ENCODE measurements at places on chromosomes 4 and X.

GRCh38 chr4:54661169-54661568 is 3.4 kb downstream of the KIT start:
- no peak for DNase-seq

DNA sequence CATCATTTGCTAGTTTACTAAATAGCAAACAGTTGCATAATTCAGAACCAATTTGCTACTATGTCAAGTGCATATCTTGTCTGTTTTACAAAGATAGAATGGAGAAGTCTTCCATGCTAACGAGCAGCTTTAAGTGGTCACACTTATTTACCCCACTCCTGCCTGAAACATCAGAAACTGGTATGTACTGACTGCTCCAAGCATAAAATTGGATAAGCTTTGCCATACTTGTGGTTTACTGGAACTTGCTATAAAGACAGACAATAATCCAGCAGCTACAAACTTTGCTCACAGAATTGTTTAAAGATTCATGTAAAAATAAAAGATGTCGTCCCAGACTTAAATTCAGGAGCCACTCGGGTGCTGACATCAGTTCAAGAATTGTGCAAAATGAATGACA is 13.3 kb upstream of the CDKL2 start:
- no peak for DNase-seq

GRCh38 chr4:15971068-15971801 is 8.3 kb upstream of the FGFBP2 start:
- DNase-seq = no peak

DNA sequence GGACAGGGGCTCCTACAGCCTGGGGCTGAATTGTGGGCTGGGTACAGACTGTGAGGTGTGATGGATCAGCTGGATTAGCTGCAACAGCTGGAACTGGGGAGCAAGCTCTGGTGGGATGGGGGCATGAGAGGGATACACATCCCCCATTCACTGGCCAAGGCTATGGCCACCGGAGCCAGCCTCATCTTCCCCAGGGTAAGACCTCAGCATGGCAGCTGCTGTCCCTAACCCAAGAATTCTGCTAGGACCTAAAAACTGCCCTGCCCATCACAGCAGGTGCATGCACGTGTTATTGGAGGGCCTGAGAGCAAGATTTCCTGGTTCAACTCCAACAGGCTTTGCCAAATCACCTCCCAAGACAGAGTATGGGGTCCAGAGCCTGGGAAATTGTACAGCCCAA is 258.6 kb upstream of the AGTR2 start:
- no peak for DNase-seq

- no peak for DNase-seq
These were observed 7.0 kb downstream of the APBB2 start for GRCh38 chr4:41207291-41207831.

GRCh38 chrX:39905538-39905891 is 192.2 kb downstream of the BCOR start:
- no peak for DNase-seq

- no peak for DNase-seq
These were observed 179.0 kb downstream of the DHX15 start for GRCh38 chr4:24405341-24405740.

GRCh38 chr4:81639248-81639647 is 167.5 kb upstream of the RASGEF1B start:
- no peak for DNase-seq

GRCh38 chr4:80875642-80876041 is 154.9 kb upstream of the BMP3 start:
- DNase-seq = no peak

GRCh38 chr4:3873408-3874027 is 107.3 kb downstream of the ADRA2C start:
- DNase-seq = no peak

- peak; percentile 70 for DNase-seq
These were observed 506.9 kb upstream of the PCDH10 start for GRCh38 chr4:132642016-132642817.

DNA sequence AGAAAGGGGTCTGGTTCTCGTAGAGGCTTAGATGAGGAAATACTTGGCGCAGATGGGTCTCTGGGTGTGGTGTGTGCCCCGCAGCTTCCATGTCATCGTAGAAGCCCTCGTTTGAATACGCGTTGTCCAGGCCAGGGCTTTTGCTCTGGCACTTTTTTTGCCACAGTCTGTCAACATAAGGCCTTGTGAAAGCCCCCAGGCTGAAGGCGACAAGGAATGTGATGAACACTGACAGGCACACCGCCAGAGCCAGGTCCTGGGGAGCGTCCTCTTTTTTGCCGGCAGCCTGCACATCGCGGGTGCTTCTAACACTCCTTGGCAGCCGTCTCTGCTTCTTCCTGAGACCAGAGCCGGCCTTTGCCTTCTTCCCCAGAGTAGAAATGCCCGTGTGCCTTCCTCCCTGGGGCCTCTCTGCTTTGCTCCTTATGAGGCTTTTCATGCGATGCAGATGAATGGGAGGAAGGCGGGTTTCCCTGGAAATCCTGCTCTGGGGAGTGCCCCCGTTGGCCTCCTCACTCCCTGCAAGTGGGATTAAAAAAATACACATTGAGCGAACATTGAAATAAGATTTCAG is 24.4 kb downstream of the LRRC66 start:
- no peak for DNase-seq

GRCh38 chr4:184165291-184165690 is 52.4 kb downstream of the ENPP6 start:
- no peak for DNase-seq

- DNase-seq = peak; percentile 98
These were observed 79.6 kb downstream of the SMIM20 start for GRCh38 chr4:25993395-25994185.

DNA sequence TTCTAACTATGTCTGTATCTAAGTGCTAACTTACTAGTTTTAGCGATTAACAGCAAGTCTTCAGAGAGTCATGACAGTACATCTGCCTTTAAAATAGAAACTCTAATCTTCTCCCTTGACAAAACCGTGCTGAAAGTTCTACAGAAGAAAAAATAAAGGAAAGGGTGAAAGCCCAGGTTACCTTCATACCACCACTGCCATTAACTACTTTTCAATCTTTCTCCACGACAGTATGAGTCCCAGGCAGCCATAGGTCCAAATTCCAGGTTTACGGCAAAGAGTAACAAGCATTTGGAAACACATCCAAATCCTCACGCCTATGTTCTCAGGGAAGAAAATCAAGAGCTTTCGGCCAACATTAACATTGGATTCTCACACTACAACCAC is 12.4 kb upstream of the ZCCHC13 start:
- DNase-seq = no peak

DNA sequence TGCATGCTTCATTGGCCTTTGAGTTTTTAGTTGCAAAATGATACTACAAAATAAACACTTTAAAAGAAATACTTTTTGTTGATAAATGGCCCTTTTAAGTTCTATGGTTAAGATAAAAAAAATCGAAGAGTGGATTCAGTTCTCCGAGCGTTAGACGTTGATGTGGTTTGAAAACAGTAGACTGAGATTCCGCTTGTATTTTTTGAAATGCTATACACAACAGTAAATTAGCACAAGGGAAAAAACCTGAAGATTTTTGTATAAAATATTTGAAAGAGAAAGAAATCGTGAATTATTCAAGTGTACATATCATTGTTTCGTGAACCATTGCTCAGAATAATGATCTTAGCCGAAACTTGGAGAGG is 1.4 kb downstream of the BMP2K start:
- no peak for DNase-seq

- DNase-seq = no peak
These were observed 92.3 kb upstream of the QRFPR start for GRCh38 chr4:121472937-121473721.

DNA sequence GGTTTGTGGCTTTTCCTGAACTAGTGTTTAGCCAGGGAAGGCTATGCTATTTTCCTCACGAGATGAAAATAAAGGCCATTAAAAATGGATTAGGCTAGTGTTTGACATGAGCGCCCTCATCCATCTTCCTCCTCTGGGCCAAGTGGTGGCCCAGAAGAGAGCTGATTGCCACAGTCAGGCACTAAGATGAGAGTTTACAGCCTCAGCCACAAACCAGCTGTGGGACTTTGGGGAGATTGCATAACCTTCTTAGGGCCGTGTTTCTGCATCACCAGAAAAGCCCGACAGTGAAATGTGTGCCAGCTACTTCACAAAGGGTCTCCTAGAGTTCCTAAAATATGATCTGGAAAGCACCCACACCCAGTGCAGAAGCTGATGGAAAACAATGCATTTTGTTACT is 42.3 kb upstream of the LNX1 start:
- DNase-seq = no peak

DNA sequence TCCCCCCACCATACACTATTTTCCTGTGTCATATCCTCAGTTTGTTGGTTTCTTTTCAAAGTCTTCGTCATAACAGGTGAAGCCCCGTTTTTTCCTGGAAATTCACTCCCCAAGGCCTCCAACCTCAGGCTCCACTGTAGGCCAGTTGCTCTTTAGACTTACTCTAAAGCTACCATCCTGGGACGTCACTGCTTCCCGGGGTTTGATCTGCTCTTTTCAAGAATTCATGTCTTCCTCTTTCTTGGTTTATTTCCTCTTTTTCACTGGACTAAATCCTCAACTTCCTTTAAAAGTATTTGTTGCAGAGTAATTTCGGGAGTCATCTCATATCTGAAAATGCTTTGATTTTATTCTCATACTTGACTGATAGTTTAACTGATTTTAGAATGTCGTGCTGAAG is 6.5 kb upstream of the SERTM2 start:
- DNase-seq = no peak

DNA sequence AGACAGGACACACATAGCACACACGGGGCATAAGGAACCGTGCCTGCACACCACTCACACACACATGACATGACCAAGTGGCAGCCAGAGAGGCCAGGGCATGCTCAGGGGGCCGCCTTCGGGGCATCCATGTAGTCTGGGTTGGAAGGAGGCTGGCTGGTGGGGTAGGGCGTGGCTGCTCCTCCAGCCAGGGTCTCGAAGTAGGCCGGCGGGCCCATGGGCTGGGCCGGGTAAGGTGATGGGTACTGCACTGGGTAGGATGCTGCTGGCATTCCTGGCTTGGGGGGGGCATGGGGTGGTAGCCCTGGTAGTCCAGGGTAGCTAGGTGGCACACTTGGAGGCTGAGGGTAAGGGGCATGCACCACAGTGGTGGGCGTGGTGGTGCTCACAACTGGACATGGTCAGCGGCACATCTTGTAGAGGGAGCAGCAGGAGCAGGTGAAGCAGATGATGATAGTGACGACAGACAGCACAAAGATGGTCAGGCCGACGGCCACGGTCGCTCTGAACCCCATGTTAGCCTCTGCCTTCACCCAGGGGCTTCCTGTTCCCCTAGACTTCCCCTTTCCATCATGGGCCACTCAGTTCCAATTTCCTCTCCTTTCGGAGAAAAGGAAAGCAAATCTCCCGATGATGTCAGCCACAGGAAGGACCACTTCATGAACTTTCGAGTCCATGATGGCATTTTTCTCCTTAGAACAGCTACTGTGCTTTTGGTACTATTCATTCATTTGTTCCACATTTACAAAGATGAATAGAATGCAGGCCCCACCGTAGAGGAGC is 10.9 kb upstream of the DDX3X start:
- DNase-seq = no peak

DNA sequence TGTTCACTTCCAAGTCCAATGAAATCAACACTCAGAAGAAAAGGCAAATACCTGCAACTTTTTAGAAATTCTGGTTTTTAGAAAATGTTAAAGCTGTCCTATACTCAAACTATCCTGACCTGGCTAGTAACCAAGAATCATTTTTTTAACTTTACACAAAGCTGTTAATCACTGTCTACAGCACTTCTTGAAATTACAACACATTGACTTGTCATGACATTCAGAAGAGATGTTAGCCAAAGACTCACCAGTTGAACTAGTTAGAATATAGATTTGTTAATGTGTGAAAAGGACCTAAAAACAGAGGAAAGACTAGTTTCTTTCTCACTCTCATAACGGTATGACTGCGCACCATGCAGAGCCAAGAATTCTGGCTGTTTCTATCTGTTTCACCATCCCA is 98.8 kb downstream of the COX18 start:
- no peak for DNase-seq

GRCh38 chr4:97500423-97500822 is 642.9 kb downstream of the STPG2 start:
- no peak for DNase-seq

All from iPS DF 19.7 (cell line).